ENCODE measurements at places on chromosomes 4 and X. TPM values are rescaled to one million over a fixed set of nuclear protein-coding genes. Genes with fewer than 3 reads are reported as not detected.

- no peaks in the 10 kb centered on the region for H3K27me3 ChIP-seq
- no peak overlapping the region for H3K27ac ChIP-seq
- no peak overlapping the region for H3K4me3 ChIP-seq
- H3K36me3 ChIP-seq, result no peaks in the 10 kb centered on the region
- no peak for DNase-seq
These were observed 22.5 kb upstream of the HSD17B13 start for GRCh38 chr4:87345139-87345538.

GRCh38 chr4:62135565-62136156 lies 935.5 kb downstream of the ADGRL3 start:
- no peak overlapping the region for H3K27ac ChIP-seq
- H3K27me3 ChIP-seq, result no peaks in the 10 kb centered on the region
- no peaks in the 10 kb centered on the region for H3K36me3 ChIP-seq
- no peak for DNase-seq
- no peak overlapping the region for H3K4me3 ChIP-seq

DNA sequence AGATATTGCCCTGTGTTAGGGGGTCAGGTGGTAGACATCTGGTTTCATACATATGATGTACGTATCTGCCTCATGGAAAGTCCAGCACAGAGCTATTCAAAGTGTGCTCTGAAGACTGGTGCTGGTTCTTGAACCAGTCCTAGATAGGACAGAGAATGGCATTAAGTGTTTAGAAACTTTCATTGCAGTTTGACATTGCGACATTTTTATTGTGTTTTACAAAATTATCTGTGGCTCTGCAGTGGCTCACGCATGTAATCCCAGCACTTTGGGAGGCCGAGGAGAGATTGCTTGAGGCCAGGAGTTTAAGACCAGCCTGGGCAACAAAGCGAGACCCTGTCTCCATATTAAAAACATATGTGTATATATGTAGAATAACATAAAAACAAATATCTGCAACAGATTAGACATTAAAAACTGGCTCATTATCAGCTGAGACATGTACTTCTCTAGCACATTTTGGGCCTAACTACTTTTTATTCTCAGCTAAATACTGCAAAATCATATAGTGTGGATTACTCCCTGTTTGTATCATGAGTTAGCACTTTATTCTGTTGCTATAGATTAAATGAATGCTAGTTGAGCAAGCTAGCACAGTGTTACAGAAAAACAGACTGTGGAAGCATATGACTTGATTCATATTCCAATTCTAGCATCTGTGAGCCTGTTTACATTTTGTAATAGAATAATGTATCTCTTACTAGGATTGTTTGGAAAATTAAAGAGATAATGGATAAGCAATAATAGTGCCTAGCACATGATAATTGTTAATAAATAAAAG lies 57.1 kb downstream of the USP9X start:
- no peak overlapping the region for H3K4me3 ChIP-seq
- H3K36me3 ChIP-seq, result peaks cover 27% of the 10 kb centered on the region

Gene H2BW2
- not detected for total RNA-seq

DNA sequence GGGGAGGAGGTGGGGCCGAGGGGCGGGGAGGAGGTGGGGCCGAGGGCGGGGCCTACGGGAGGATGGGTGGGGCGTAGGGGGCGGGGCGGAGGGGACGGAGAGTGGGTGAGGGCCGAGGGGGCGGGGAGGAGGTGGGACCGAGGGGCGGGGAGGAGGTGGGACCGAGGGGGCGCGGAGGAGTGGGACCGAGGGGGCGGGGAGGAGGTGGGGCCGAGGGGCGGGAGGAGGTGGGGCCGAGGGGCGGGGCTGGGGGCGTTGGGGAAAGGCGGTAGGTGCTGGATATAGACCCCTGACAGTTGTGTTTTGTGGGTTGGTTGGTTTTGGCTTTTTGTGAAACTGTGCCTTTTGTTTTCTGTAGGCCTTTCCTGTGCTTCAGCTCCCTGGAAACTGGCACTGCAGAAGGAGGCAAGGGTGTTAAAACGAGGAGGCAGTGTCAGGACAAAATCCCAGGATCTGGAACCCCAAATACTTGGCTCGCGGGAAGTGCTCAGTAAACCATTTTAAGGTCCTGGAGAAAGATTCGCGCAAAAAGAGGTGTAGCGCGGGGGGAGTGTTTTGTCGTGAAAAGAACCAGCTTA lies 580 bp upstream of the MMGT1 start:
- no peaks in the 10 kb centered on the region for H3K27me3 ChIP-seq
- H3K36me3 ChIP-seq, result no peaks in the 10 kb centered on the region
- peaks cover 10% of the 10 kb centered on the region for H3K4me1 ChIP-seq
- DNase-seq, result no peak
- peak overlapping the region; percentile 65 for H3K4me3 ChIP-seq
- no peak overlapping the region for H3K27ac ChIP-seq

GRCh38 chr4:163988865-163989264 lies 494.4 kb downstream of the TMA16 start:
- no peak for DNase-seq
- H3K36me3 ChIP-seq, result no peaks in the 10 kb centered on the region
- no peak overlapping the region for H3K4me3 ChIP-seq
- H3K4me1 ChIP-seq, result no peaks in the 10 kb centered on the region
- no peak overlapping the region for H3K27ac ChIP-seq
- no peaks in the 10 kb centered on the region for H3K27me3 ChIP-seq

Gene KLHL34
- total RNA-seq, result under 0.01 TPM

DNA sequence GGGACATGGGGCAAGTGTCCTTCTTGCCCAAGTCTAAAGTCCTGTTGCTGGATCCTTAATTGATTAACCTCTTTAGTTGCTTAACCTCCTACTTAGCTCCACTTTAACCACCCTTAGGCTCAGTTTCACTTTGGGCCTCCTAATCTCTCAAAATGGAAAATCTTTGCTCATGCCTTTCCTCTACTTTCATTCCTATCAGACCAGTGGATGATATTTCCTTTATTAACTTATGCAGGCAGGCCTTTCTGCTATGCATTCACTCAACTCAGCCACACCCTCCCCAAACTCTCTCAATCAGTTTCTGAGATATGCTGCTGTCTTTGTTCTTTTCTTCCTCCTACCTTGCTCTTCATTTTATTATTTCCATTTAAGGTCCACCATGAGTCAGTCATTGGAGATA lies 14.4 kb upstream of the ARSJ start:
- H3K27ac ChIP-seq, result no peak overlapping the region
- no peaks in the 10 kb centered on the region for H3K36me3 ChIP-seq
- no peak for DNase-seq
- H3K4me3 ChIP-seq, result no peak overlapping the region

Gene TEX13A
- not detected for total RNA-seq

Gene SCML2
- total RNA-seq, result 0.88 TPM

DNA sequence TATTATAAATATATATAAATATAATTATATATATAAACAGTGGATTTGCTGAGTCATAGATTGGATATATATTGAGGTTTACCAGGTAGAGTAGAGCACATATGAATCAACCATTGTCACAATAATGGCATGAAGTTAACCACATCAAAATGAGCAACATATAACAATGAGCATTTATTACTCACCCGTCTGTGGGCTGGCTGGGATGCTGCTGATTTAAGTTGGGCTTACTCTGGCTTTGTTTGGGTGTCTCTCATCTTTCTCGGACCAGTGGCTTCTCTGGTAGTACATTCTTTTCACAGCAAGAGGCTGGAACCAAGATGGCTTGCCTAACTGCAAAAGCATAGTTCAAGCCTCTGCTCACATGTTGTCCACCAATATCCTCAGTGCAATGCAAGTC lies 111.7 kb upstream of the TAPT1 start:
- H3K4me1 ChIP-seq, result no peaks in the 10 kb centered on the region
- no peaks in the 10 kb centered on the region for H3K36me3 ChIP-seq
- DNase-seq, result peak; percentile 45
- peaks cover 16% of the 10 kb centered on the region for H3K27me3 ChIP-seq

- H3K36me3 ChIP-seq, result no peaks in the 10 kb centered on the region
- no peaks in the 10 kb centered on the region for H3K27me3 ChIP-seq
- no peak overlapping the region for H3K27ac ChIP-seq
- DNase-seq, result no peak
These were observed 225.4 kb downstream of the CPE start for GRCh38 chr4:165604181-165604580.
